ENCODE measurements at places on chromosomes 2 and 18.

GRCh38 chr2:211114826-211115455 lies 558.5 kb downstream of the CPS1 start:
- DNase-seq: no peak

DNA sequence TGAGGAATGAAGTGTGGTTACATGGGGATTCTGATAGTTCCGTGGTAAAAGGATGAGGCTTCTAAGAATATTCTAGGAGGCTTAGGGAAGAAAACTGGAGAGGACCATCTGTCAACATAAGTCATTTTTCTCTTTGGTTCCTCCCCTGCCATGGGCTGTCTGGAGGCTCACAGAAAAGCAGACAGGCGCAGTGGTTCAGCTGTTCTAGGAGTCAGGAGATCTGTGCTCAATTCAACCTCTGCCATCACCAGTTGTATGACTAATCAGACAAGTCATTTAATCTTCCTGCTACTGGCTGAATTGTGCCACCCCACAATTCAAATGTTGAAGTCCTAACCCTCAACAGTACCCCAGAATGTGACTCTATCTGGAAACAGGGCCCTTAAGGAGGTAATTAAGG lies 36.4 kb downstream of the ADAM17 start:
- DNase-seq: no peak

DNA sequence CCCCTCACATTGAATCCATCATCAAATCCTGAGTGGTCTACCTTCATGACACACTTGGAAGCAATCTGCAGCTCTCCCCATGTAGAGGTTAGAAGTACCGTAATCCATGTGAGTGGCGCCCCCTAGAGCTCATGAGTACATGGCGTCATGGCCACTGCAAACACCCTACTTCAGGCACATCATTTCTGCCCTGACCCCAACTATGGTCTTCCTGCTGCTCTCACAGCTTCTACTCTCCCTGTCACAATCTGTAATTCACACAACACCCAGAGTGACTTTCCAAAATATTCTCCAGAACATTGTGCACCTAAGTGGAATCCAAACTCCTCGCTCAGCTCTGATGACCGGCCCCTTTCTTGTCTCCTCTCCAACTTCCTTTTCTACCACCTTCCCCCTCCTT lies 141.9 kb downstream of the ANKRD44 start:
- no peak for DNase-seq

- no peak for DNase-seq
Measured at GRCh38 chr2:118231759-118232158, 143.5 kb downstream of the INSIG2 start.

GRCh38 chr18:58315041-58315440 lies 271.0 kb downstream of the NEDD4L start:
- DNase-seq: no peak

DNA sequence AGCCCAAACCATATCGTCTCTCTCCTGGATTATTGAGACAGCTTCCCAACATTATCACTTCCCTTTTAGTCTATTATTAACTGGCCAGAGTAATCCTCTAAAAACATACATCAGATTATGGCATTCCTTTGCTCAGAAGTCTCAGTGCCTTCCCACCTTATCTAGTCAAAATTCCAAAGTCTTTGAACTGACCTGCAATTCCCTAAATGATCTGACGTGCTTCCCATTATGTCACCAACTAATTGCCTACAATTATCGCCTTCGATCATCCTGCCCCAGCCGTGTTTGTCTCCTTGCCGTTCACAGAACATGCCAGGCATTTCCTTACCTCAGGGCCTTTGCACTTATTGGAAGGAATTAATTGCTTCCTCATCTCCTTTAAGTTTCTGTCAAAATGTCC lies 332.4 kb downstream of the IRS1 start:
- DNase-seq: no peak
